ENCODE measurements at places on chromosomes 11 and 22.

- no peak for DNase-seq
Measured at GRCh38 chr11:14930369-14930768, 38.3 kb upstream of the CYP2R1 start.

DNA sequence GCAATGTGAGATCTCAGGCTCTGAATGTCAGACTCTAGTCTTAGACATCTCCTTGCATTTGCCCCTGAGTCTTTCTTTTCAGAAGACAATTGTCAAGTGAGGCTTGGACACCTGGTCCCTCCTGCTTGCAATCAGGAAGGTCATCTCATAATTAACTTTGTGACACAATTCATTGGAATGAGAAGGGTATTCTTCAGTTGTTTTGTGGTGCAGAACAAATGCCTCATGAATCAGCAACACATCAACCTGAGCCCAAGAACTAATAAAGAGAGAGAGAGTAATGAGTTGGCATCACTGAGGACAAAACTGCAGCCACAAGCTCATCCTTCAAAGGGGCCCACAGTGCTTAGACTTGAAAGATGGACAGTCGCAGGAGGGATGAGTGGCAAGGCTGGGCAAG, 375.8 kb downstream of the INSC start:
- no peak for DNase-seq

- no peak for DNase-seq
Measured at GRCh38 chr11:47938791-47939560, 41.4 kb upstream of the PTPRJ start.

- peak; percentile 22 for DNase-seq
Measured at GRCh38 chr11:33160136-33160535, 1.1 kb downstream of the CSTF3 start.

- no peak for DNase-seq
Measured at GRCh38 chr11:3865388-3866193, 10.1 kb downstream of the STIM1 start.

- DNase-seq = no peak
Measured at GRCh38 chr11:63747011-63747410, 21.6 kb downstream of the ZFTA start.

- DNase-seq = no peak
Measured at GRCh38 chr11:19201737-19202605, at the start of gene CSRP3. CSRP3 (minus strand) TSS chr11:19201983; CDS start chr11:19192448, 9,535 bp downstream.

GRCh38 chr11:91650802-91651201, 573.8 kb upstream of the FAT3 start:
- no peak for DNase-seq

DNA sequence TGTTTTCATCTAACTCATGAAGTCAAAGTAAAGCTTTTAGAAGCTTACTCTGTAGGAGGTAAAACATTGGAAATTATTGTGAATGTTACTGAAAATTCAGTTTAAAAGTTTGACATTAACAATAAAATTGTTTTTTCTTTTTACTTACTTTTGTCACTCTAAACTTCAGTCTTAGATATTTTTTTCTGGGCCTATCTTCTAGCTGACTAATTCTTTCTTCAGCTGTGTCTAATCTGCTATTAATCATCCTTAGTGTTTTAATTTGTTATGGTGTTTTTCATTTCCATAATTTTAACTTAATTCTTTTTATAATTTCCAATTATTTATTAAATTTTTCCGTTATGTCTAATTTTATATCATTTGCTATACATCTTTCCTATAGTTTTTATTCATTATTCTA, 35.0 kb downstream of the IL10RA start:
- no peak for DNase-seq

DNA sequence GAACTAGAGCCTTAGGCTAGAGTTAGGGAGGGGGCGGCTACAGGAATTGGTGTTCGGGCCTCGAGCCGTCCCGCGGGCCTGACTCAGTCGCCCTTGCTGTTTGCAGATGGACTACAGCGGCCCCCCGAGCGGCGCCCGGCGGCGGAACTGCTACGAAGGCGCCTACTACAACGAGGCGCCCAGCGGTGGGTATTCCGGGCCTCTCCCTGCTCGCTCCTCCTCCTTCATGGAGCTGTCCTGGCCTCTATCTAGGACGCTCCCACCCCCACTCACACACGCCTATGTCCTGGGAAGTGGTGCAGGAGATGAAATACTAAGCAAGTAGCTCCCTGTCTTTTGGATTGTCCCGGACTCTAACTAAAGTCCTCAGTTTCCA, 1.4 kb downstream of the MYOD1 start:
- DNase-seq = peak; percentile 66

All from NCI-H524 (cell line).